Right hindlimb (tissue), 1 donor: ENCODE measurements at places on chromosomes 2 and 18.

DNA sequence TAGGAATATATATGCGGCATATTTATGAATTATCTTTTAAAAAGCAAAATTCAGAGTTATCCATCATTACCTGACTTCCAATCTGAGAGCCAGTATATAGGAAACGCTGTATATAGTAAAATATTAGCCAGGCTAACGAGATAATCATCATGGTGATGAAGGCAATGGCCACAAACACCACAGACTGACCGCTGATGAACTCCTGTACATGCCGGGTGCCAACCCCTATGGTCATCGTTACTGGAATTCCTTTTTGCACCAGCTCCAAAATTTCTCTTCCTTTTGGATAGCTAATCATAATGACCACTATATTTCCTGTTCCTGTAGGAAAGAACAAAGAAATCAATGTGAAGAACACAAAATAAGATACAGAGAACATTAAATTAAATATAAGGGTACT lies 13.6 kb downstream of the RNF149 start:
- DNase-seq, result no peak

GRCh38 chr2:8310557-8311455 lies 371.1 kb upstream of the ID2 start:
- DNase-seq, result no peak

DNA sequence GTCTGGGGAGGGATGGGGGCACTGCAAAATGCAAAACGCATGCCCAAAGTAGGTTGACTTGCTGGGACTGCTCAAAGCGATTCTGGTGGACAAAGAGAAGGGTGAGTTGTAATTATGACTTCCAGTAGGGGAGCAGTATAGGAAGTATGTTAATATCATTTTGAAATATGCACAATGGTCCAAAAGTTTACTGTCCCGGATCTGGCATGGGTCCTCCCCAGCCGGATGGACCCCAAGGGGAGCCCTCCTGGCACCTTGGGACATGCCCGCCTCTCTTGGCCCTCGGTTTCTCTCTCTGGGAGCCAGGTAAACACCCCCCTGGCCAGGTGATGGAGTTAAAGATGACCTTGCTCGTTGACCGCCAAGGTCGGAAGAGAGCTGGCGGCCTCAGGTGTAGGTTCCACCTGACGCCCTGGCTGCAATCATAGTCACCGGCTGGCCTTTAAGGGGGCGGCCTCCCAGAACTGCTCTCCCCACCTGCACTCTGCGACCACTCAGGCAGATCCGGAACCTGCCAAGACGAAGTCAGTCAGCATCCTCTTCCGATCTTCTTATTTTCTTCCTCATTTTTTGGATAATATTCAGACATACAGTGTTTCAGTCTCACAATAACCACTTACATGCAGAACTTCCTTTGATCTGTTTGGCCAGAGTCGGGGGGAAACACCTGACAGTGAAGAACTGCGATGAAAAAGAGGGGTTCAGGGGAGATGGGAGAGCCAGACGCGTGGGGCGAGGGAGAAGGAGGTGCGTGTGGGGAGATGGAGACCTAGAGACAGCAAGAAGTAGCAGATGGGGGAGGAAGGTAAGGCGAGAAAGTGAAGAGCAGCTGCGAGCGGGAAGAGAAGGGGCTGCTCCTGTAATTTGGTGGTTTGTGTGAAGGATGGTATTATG lies 148.3 kb downstream of the MEIS1 start:
- no peak for DNase-seq

DNA sequence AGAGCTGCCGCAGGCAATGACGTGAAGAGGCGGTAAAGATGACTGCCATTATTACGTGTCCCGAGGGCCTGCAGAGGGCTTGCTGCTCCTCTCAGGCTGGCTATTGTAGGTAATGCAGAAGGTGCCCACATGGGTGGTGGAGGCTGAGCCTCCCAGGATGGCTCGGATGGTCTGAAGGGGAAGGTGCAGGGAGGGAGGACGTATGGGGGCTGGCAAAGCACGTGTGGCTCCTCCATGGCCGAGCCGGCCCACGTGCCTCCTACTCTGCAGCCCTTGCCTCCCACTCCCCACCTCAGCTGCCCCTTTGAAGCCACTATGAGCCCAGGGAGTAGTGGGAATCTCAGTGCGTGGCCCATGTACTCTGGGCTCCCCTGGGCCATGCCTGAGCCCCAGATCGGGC lies 48.9 kb downstream of the EDAR start:
- no peak for DNase-seq

DNA sequence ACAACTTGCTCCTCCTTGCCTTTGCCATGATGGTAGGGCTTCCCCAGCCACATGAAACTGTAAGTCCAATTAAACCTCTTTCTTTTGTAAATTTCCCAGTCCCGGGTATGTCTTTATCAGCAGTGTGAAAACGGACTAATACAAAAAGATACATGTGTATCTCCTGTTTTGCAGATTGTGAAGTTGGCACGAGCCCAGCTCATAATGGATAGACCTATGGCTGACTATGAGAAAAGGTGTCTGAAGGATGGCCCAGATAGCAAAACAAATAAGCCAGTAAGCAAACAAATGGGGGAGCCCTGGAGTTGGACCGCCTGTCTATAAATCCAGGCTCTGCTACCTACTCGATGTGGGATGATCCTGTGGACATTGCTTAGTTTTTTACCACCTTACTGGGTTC lies 15.5 kb upstream of the PRKCE start:
- no peak for DNase-seq

- no peak for DNase-seq
Observed at GRCh38 chr2:206990360-206990759, 51.0 kb downstream of the CPO start.

DNA sequence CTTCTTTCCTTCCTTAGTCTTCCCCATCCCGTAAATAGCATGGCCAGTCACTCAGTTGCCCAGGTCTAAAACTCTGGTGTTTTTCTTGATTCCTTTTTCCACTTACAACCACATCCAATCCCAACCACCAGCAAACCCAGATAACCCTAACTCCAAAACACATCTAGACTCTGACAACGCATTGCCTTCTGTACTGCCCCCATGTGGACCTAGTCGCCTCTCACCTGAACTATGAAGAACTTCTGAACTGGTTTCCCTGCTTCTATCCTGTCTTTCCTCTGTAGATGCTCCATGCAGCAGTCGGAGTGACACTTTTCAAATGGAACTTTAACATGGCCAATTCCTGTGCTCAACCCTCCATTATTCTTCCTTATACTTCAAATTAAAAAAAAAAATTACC lies 26.5 kb downstream of the ST6GAL2 start:
- DNase-seq, result no peak
